CD4-positive, alpha-beta T cell treated with Interferon alpha-2 for 1 hour (primary cell): ENCODE measurements at places on chromosomes 1 and 21.

DNA sequence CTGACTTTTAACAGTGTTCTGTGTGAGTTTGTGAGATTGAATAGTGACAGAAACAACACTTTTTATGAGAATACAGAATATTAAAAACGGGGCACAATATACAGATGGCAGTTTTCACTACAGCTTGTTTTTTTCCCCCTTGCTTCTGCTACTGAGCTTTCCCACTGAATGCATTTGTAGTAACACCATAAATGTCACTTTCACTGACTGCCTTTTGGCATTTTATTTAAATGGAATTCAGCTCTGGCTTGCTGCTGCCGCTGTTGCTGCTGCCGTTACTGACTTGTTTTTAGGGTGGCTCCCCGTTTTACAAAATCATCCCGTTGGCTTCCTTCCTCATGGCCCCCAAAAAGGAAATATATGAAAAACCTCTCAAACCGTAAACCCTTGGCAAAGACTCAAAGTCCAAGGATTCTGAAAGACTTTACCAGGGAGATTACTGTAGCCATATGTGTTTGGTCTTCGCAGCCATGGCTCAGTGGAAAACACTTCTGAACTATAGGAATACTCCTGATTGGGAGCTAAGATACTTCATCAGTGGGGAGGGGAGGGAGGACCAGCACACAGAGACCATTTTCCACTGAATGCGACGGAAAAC, 151.0 kb downstream of the NUF2 start:
- DNase-seq: no peak

- DNase-seq: no peak
Measured at GRCh38 chr21:42120101-42120902, 49.2 kb downstream of the UMODL1 start.

DNA sequence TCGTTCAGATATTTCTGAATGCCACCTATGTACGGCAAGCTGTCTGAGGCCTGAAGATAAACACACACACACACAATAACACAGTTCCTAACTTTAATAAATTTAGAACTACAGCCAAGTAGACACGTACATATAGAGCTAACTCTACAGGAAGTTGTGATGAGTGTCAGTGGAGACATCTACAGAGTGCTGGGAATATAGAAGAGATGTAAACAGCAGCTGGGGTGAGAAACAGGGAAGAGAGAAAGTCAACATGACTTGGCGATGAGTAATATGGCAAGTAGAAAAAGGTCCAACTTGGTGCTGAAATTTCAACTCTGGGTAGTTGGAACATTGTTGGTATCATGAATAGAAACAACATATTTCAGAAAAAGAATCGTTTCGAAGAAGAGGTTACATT, 206.5 kb downstream of the ZP4 start:
- no peak for DNase-seq

DNA sequence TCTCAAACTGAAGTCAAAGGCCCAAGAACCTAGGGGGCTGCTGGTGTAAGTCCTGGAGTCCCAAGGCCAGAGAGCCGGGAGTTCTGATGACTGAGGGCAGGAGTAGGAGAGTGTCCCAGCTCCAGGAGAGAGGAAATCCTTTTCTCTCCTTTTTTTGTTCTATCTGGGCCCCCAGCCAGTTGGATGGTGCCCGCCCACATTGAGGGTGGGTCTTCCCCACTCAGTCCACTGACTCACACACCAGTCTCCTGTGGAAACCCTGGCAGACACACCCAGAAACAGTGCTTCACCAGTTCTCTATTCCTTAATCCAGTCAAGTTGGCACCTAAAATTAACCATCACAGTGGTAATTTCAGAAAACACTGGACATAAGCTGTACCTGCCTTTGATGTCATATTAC, 12.7 kb upstream of the WDR26 start:
- no peak for DNase-seq

- DNase-seq: peak; percentile 56
Measured at GRCh38 chr1:156625436-156626078, 6.3 kb downstream of the HAPLN2 start.

DNA sequence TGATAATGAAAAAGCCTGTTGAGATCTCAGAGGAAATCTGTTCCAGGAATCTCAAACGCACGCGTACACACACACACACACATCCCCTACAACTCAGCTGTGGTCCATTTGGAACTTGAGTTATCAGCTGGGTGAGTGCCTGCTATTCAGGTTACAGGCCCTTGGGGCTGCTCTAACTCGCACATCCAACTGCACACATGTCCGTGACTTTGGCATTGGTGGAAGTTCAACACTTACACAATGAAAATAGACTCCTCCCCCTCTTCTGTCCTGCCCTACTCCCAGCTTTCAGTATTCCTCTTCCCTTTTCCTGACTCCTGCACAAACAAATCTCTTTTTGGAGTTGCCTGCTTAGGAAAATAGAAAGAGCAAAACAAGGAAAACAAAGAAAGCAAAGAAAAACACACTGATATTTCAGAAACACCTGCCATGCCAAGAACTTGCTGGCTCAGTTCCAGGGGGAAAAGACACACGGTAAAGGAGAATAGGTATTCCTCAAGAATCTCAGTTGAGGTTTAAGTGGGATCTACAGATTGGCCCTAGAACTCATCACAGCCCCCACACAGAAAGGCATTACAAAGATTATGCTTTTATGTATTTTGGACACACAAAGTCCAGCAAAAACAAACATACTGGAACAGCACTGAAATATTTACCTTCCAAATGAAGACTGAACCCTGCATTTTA, 140.9 kb downstream of the TGFBR3 start:
- no peak for DNase-seq

DNA sequence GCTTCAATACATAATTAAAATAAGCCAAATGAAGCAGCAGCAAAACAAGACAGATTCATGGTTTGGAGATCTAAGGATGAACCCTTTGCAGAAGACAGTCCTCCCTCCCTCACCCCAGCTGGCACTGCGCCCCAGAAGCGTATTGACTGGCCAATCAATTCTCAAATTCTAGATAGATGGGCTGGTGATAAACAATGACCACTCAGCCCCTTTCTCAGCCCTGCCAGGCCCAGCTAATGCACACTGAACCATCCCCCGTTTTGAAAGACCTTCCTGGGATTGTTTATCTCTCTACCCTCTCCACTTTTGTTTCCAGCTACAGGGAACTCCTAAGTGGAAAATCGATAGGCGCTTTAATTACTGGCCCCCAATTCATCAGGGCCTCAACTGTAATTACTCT, 29.0 kb downstream of the TNR start:
- DNase-seq: no peak

DNA sequence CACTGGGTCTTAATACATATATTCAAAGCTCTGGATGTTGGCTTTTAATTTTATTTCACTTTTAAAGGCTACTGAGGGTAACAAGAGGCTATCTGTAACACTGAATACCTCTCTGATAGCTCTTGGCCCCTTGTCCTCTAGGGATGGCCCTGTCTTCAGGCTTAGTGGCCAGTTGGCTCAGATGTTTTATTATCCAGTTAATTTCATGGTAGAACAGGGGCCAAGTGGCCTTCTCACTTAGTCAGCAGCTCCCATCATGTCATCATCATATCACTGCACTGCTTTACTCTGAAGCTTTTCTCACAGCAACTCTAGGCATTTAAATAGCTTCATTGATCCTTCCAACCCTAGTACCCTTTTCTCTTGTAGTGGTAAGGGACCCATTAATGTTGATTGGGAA, 40.2 kb upstream of the MACF1 start:
- no peak for DNase-seq

DNA sequence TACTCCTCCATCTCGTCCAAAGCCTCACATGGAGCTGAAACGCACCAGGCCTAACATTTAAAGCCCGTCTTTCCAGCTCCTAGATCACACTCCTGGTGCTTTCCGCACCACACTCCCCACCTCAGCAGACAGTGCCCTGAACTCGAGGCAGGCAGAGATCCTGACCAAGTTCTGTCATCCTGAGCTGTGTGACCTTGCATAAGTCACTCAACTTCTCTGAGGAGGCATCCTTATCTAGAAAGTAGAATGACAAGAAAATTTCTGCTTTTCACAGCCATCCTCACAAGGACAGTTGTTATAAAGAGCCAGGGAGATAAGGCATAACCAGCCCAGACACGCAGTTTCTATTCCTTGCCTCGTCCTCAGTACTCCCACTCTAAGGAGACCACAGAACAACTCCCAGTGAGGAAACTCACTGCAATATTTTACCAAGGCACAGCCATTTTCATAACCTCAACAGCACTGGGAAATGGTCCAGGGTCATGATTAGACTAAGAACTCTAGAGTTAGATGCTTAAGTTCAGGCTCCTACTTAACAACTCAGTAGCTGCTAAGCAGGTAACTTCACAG, 3.1 kb downstream of the LRP8 start:
- no peak for DNase-seq

DNA sequence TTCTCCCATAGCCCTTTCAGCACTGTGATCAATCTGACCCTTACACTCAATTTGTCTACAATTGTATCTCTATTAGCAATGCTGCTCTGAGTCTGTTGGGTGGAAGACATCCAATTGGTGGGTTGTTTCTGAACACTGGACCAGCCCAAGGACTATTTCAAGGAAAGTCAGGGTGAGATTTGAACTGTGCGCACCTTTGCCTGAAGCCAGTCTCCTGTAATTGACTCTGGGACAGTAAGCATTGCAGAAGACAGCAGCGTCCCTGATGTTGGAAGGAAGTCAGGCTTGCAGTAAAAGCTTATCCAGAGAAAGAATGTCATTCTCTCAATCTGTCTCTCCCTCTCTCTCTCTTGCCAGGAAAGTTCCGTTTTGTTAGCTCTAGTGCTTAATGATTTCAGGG, 233.9 kb downstream of the KIF26B start:
- DNase-seq: no peak

- DNase-seq: no peak
Measured at GRCh38 chr1:96968983-96969382, 247.4 kb downstream of the PTBP2 start.

DNA sequence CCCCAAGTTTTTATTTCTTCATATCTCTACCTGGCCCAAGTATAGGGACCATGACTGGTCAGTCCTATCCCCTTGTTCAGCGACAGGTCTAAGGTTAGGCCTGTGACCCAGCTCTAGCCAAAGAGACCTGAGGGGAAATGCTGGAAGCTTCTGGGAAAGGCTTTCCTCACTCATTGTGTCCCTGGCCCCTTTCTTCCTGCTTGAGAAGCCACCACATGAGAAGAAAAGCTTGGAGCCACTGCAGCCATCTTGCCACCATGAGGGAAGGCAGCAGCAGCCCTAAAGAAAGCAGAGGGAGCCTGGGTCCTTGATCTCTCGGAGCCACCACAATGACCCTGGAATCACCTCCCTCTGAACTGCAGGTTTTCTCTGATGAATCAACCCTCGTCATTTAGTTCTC, 43.4 kb downstream of the ATF3 start:
- no peak for DNase-seq

DNA sequence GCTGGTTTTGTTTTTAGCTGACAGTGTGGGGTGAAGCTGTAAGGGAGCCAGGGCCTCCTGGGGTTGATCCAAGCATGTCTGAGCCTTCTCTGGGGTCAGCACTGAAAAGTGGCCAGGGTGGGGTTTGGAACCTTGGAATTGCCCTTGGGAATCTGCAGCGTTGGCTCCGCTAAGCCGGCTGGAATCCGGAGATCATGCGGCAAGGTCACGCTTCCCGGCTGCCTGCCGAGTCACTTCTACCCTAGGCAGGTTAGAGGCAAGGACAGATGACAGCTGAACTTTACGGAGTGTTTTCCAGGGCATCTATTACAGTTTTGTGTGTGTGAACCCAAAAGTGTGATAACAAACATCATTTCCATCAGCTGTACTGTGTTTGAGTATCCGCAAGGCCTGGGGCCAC, 17.1 kb downstream of the ABCG1 start:
- DNase-seq: no peak
